ENCODE measurements at places on chromosomes 2 and 18.

DNA sequence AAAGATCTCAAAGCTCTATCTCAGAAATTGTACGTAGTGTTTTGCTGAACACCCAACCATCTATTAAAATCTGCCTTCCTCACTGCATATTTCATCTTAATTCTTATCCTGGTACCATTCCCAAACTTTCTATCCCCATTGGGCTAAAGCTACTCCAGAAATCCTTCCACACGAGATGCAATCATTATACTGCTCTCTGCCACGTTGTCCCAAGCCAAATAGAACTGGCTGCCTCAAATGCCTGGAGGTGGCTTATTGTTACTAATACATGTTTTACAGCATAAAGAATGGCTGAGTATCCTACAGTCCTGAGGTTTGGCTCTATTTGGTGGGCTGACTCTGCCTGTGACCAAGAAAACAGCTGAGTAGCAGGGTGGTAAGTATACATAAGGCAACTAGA, 306.0 kb upstream of the ACVR2A start:
- no peak overlapping the region for H3K4me3 ChIP-seq
- H3K4me1 ChIP-seq: no peaks in the 10 kb centered on the region
- no peaks in the 10 kb centered on the region for H3K36me3 ChIP-seq
- no peak for DNase-seq
- H3K27ac ChIP-seq: no peak overlapping the region

DNA sequence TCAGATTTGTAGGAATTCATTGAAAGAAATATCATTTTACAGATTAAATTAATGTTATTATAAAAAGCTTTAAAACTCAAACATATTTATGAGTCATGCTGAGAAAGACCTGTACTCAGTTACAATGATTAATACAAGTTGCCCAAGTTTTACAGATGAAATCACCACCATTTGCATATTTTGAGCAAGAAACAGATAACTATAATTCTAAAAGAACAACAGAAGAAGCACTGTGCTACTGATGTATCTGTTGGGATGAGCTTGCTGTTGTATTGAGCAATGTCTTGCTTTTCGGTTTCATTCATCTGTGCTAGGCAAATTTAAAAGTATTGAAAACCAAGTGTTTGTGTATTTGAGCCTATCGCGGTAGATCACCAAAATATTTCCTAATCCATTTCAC, 1589.1 kb upstream of the ZEB2 start:
- H3K27me3 ChIP-seq: no peaks in the 10 kb centered on the region
- no peaks in the 10 kb centered on the region for H3K36me3 ChIP-seq
- no peaks in the 10 kb centered on the region for H3K4me1 ChIP-seq
- DNase-seq: no peak
- no peak overlapping the region for H3K4me3 ChIP-seq

DNA sequence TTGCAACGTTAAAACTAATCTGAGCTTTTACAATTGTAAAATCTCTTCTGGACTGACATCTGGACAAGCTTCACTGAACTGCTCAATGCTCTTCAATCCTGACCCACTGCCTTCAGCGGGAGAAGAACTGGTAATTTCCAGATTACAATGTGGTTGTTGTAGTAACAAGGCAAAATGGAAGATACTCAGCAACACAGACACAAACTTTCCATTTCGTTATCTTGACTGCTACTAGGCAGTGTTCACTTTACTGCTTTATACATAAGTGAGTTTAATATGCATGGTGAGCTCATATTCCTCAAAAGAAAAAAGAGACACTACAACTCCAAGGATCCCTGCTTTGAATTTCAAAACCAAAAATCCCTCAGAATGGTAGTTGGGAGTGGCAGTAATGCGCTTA, 51.9 kb downstream of the GRB14 start:
- no peaks in the 10 kb centered on the region for H3K36me3 ChIP-seq
- H3K27ac ChIP-seq: no peak overlapping the region
- no peaks in the 10 kb centered on the region for H3K27me3 ChIP-seq
- H3K4me1 ChIP-seq: no peaks in the 10 kb centered on the region
- no peak overlapping the region for H3K4me3 ChIP-seq

- H3K27ac ChIP-seq: no peak overlapping the region
- H3K4me3 ChIP-seq: no peak overlapping the region
- H3K4me1 ChIP-seq: no peaks in the 10 kb centered on the region
- no peaks in the 10 kb centered on the region for H3K27me3 ChIP-seq
- H3K36me3 ChIP-seq: no peaks in the 10 kb centered on the region
Observed at GRCh38 chr2:55425431-55425831, 5.8 kb upstream of the CCDC88A start.

Measured in ascending aorta (tissue), 2 donors.